ENCODE measurements at places on chromosomes 1 and 21. TPM values are rescaled to one million over a fixed set of nuclear protein-coding genes. Genes with fewer than 3 reads are reported as not detected.

KIRREL1 gene
- total RNA-seq = 35.4 TPM

SLC25A34 gene
- 1.7 TPM for total RNA-seq

OPTC gene
- not detected for total RNA-seq

SORT1 gene
- total RNA-seq = 16.7 TPM

TSPEAR gene
- 0.47 TPM for total RNA-seq

CYP2J2 gene
- not detected for total RNA-seq

BARHL2 gene
- total RNA-seq = not detected

SH2D1B gene
- 0.05 TPM for total RNA-seq

RAB42 gene
- 8.8 TPM for total RNA-seq

SPAG17 gene
- total RNA-seq = not detected

DNA sequence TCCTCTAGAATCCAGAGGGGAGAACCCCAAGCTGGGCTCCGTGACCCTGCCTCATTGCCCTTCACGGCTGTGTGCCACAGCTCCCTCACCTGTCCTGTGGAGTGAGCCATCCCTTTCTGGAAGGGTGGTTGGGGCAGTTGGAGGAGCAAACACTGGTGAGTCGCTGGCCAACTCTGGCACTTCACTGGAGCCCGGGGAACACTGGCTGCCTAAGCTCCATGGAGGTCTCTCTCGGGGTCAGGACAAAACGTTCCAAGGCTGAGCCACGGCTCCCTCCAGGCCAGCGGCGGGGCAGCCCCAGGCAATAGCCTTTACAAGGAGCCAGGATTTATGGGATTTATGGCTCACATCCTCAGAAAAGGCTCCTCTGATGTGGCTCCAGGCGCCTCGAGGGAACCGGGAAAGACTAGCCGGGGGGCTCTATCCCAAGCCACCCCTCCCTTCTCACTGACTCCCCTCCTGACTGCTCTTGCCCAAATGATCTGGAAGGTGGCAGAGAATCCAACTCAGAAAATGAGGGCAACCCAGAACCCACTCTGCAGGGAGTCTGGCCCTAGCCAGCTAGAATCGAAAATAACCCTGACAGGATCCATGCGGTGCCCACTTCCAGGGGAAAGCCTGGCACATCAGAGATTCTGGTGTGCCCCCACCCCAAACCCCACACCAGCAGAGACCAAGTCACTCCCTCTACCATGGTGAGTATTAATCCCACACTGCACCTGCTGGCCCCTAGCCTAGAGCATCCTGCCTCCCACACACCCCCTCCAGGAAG is 75.2 kb downstream of the GLIS1 start:
- no peak for DNase-seq

DNA sequence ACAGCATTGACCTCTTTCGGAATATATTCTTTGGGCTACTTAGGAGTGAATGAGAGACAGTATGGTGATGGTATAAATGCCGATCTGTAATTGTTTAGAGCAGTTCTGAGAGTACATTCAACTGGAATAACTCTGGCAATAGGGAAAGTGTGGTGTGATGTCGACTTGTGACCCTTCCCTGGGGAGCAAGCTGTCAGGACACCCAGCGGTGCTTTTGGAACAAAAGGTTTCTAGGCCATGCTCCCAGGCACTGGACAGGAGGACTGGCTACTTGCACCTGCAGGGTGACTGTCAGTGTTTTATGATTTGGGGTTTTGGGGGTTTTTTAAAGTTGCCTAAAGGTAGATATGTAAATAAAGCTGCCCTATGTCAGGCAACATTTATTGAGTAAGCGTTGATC is 50.9 kb downstream of the MACO1 start:
- DNase-seq = no peak

DNA sequence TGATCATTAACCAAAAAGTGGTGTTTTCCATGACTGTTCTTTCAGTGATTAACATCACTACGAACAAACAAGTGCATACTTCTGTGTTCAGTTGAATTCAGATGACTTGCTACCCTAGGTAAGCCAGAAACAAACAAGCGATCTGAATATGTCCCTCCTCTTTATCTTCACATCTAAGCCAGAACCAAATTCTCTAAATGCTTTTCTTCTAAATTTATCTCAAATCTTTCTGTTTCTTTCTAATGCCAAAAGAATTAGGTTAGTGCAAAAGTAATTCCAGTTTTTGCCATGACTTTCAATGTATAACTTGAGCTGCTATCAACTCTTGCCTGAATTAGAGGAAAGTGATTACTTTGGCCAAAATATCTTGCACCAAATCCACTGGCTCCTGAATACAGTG is 481.2 kb downstream of the COL11A1 start:
- DNase-seq = no peak

DNA sequence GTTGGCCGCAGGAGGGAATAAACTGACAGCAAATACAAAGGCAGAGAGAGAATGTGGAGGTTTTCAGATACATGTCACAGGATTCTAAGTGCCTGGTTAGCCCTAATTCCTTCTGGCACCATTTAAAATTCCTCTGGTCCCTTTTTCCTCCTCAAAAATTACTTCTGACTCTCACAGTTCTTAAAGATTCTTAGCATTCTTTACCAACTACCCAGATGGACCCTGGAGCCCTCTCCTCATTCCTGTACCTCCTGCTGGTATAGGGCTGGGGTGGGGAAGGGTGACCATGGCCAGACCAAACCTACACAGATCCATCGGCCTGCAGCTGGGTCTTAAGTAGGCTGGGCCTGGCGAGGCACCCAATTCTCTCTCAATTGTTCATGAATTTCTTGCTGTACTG is 7.2 kb downstream of the MKNK1 start:
- DNase-seq = no peak

GRCh38 chr1:938711-939489 is 15.2 kb downstream of the SAMD11 start:
- DNase-seq = no peak

GRCh38 chr1:178282949-178283367 is 189.1 kb downstream of the RASAL2 start:
- peak; percentile 77 for DNase-seq

DNA sequence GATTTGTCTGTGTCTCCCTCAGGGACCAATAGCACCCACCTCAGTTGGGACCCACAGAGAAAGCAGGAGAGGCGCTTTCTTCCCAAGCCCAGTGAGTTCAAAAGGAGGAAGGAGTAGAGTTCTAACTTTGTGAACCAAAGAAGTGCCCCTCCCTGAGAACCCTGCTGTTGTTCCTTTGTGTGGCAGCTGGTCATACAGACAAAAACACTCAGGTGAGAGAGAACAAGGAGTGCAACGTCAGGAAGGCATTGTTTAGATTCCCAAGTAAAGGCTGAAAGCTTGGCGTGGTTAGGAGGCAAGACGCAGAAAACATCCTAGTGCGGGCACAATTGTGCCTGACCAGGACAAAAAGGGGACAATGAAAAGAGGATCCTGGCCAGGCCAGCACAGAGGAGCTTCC is 654.6 kb downstream of the KIF26B start:
- DNase-seq = no peak

- no peak for DNase-seq
Measured at GRCh38 chr1:3244927-3245315, 175.9 kb downstream of the PRDM16 start.

- peak; percentile 69 for DNase-seq
Measured at GRCh38 chr1:167617153-167618147, 12.6 kb upstream of the RCSD1 start.

DNA sequence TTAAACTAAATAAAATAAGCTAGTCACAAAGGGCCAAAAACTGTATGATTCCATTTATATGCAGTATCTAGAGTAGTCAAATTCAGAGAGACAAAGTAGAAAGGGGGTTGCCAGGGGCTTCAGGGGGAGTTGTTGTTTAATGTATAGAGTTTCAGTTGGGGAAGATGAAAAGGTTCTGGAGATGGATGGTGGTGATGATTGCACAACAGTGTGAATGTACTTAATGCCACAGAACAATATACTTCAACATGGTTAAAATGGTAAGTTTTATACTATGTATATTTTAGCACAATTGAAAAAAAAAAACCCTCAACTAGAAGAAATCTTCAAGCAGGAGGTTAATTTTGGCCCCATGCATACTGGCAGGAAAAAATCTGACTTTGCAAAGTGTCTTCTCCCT is 24.3 kb downstream of the VAV3 start:
- DNase-seq = no peak

GRCh38 chr1:231985296-231986023 is 358.9 kb downstream of the DISC1 start:
- no peak for DNase-seq

- DNase-seq = no peak
Measured at GRCh38 chr1:84286071-84286470, 15.4 kb upstream of the SAMD13 start.

GRCh38 chr1:97632075-97632474 is 288.8 kb downstream of the DPYD start:
- DNase-seq = peak; percentile 90

GRCh38 chr1:238324211-238324864 is 433.6 kb upstream of the ZP4 start:
- DNase-seq = no peak

GRCh38 chr1:242139442-242139841 is 140.5 kb upstream of the MAP1LC3C start:
- no peak for DNase-seq

GRCh38 chr21:28496517-28496916 is 496.2 kb downstream of the LTN1 start:
- DNase-seq = no peak

DNA sequence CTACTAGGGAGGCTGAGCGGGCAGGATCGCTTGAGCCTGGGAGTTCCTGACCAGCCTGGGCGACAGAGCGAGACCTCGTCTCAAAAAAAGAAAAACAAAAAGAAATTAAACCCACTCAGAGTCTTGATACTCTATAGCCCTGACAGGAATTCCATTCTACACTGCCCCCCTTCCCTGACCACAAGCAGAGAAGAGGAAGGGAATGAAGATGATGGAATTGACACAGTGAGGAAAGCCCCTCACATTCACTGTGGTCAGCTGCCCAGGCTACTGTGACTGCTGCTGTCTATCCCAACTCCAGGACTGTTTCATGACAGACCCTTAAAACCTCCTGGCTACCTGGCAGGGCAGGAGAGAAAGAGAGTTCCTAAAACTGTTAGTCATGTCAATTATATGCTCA is 12.1 kb downstream of the LIN9 start:
- no peak for DNase-seq

GRCh38 chr21:15309022-15309590 is 244.3 kb upstream of the NRIP1 start:
- DNase-seq = no peak

GRCh38 chr1:88540255-88540654 is 143.8 kb upstream of the PKN2 start:
- DNase-seq = no peak

GRCh38 chr1:209403921-209404320 is 179.6 kb upstream of the CAMK1G start:
- no peak for DNase-seq

DNA sequence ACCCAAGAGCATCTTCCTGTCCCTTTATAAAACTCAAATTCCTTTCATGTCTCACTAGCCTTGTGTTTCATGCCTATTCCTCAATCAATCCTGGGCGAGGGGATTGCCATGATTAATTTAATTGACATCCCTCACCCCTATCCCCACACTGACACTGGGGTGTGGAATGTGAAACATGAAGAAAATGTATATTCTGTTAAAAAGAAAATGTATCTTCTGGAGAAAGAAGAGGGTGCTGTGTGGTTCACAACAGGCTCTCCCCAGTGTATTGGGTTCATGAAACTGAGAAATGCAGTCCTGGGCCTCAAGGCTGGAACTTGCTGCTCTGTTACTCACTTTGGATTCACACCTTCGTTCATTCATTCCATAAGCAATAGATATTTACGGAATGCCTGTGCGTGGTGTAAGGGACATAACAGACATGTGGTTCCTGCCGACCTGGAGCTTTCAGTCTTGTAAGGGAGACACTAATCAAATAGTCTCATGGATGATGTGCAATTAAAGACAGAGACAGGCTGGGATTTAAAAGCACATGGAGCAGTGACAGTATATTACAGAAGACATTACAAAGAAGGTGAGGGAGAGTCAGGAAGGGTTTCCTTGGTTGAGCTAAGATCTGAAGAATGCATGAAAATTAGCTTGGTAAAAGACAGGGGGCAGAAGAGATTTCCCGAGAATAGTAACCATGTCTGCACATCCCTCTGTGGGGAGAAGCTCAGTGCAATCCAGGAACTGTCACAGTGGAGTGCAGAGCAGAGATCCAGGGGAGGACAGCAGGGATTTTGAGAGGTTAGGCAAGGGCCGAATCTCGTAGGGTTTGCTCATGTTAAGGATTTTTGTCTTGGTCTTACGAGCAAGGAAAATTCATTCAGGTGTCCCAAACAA is 32.1 kb downstream of the SERTAD4 start:
- DNase-seq = no peak

- DNase-seq = no peak
Measured at GRCh38 chr21:41803316-41803715, 36.5 kb upstream of the RIPK4 start.

GRCh38 chr1:198340139-198340538 is 183.3 kb downstream of the NEK7 start:
- DNase-seq = no peak

DNA sequence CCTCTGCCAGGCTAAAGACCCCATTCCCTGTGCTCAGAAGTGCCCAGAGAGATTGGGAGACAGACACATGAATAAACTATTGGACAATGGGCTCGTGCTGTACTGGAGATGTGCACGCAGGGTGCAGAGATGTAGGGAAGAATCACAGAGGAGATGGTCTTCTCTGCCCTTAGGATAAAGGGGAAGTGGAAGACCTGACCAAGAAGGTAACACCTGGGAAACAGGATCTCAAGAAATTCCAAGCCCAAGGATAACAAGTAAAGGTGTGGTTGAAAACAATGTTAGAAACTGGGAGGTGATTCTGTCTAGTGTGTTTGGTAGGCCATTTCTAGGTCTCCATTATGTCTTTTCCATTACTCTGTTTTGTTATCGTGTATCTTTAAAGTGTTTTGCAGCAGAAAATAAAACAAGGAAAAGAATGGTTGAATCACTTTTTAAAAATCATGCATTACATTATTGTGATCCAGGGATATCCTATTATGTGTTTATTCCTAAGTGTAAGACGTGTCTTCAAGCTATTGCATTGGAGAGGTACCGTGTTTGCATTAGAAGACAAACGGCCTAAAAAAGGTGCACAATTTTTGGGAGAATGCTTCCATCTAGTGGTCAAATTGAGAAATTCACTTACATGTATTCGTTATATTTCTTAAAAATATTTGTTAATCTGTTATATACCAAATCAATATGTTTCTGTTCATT is 40.8 kb upstream of the KCTD3 start:
- DNase-seq = peak; percentile 77

GRCh38 chr21:37036177-37036576 is 29.7 kb downstream of the RIPPLY3 start:
- no peak for DNase-seq

All from dermis blood vessel endothelial cell (primary cell).